ENCODE measurements at places on chromosomes 3 and 15.

- DNase-seq: no peak
Observed at GRCh38 chr3:197841789-197842188, 50.7 kb downstream of the LRCH3 start.

GRCh38 chr15:52252781-52253180 lies 42.8 kb downstream of the MYO5C start:
- no peak for DNase-seq

DNA sequence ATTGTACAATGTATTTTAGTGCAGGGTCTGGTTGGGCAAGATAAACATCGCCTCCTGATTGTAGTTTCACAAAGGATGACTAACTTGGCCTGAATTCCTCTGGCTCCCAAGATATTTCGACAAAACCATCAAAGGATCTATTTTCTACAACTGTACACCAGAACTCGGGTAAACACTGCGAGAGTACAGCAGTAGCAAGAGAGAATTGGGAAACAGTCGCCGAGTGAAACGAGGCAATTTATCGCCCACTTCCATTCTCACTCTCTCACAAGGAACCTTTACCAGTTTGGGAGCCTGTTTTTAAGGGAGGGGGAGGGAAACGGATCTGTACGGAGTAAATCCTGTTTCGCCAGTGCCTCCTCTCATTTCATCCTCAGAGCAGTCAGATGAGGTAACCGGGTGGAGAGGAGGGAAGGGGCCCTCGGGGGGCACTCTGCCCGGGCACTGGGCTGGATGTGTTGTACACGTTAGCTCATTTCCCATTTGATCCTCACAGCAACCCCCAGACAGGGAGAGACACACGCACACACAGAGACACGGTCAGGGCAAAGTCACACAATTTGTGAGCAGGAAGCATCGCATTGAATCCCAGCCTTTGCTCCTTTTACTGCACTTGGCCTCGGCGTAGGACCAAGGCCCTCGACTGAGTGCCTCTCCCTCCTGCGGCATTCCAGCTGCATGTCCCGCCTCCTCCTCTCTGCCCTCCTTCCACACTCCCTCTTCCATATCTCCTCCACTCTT lies 120.1 kb downstream of the LIPC start:
- DNase-seq: no peak

DNA sequence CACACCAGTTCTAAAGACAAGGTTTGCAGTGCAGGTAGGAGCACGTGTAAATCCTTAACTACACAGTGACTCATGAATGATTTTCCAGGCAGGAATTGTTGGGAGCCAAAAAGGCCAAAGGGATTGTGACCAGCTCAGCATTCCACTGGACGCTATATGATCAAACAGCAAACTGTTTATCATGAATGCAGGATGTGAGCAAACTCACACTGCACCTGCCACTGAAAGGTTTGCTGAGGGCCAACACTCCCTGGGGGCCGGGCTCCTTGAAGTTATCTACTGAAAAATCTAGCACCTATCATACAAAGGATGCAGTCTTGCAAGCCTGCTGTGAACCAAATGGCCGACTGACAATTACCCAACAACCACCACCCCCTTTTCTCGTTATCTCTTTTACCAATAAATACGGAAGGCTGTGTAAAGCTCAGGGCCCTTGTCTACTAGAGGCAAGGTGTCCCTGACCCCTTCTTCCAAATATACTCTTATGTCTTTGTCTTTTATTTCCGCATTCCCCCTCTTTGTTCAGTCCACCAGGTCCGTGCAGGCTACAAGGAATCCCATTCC lies 11.5 kb upstream of the DNASE1L3 start:
- DNase-seq: no peak

GRCh38 chr3:186290796-186291195 lies 71.2 kb downstream of the DGKG start:
- no peak for DNase-seq

GRCh38 chr3:123325766-123326256 lies 123.1 kb downstream of the ADCY5 start:
- no peak for DNase-seq

- DNase-seq: peak; percentile 26
Observed at GRCh38 chr15:65832549-65833364, 36.5 kb upstream of the RAB11A start.

- DNase-seq: no peak
Observed at GRCh38 chr3:100838157-100838556, 128.9 kb downstream of the TFG start.

- DNase-seq: no peak
Observed at GRCh38 chr3:41163421-41163820, 35.9 kb upstream of the CTNNB1 start.

DNA sequence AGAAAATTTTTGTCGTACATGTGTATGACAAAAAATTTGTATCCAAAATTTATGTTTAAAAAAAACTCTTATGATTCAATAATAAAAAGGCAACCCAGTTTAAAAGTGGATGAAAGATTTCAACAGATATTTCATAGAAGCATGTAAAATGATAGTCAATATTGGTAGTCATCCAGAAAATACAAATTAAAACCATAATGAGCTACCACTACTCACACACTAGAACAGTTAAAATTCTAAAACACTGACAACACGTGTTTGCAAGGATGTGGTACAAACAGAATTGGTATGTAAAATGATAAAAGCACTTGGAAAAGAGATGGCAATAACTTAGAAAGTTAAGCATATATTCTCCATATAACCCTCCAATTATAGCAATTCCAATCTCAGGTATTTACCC lies 303.0 kb upstream of the NR2F2 start:
- no peak for DNase-seq

DNA sequence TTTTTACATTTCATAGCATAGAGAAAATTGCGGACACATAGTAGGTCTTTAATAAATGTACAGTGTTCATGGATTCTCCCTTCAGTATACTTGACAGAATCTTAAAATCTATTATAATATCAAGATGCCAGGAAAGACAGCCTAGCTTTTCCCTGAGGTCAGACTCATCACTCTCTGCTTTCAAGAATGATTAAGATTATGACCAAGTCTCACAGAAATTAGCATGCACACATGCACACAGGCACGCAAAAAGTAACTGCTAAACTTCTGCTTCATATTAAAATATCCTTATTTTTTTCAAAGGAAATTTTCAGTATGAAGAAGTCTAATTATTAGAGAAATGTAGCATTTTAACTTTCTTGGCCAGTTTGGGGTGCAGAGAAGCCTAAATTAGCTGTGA lies 493.8 kb upstream of the NECTIN3 start:
- DNase-seq: no peak

DNA sequence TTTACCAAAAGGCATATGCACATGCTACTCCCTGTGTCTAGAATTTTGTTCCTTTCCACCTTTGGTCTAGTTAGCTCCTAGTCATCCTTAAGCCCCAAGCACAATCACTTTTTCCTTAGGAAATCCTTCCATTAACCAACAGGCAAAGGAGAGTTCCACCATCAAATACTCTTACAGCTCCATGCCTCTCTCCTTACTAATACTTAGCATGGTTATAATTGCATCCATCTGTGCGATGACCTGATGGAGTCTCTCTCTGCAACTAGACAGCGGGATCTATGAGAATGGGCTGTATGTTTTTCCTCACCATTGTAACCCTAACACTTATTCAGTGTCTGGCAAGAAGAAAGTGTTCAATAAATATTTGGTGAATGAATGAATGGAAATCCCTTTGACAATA lies 69.3 kb upstream of the SMAD3 start:
- DNase-seq: no peak

- no peak for DNase-seq
Observed at GRCh38 chr3:160259589-160259988, 34.4 kb downstream of the C3orf80 start.

DNA sequence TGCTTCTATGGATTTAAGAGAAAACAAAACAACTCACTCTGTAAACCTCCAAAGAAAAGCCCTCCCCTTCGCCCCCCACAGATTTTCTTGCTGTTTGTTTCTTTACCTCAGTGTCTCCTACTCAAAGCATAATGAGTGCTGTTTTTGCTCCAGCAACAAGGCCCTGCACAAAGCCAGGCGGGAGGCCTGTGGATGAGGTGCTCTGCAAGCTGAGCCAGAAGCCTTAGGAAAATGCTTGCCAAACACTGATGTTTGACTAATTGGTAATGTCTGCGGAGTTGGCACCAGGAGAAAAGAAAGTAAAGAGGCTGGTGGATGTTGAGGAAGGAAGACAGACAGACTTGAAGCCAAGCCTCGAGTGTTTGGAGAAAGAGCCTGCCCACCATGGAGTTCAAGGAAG lies 99.7 kb downstream of the RARB start:
- DNase-seq: no peak

DNA sequence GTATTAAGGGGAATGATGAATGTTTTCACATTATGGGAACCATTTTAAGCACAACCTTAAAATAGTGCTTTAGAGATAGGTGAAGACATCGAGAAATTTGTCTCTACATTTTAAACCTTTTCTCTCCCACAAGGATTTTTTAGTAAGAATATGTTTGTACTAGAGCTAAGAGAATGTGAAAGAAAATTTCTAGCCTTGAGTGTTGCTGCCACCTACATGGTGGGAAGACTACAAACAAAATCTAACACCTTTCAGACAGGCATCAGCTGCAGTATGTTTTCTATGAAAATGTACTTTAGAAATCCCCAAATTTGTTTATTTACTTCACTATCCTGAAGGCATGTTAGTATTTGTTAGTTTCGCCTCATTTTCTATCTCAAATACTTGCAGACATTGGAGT lies 247.4 kb downstream of the WDR72 start:
- DNase-seq: no peak

GRCh38 chr15:47516972-47517371 lies 200.3 kb upstream of the SEMA6D start:
- DNase-seq: no peak

- no peak for DNase-seq
Observed at GRCh38 chr3:102570511-102570910, 135.7 kb downstream of the ZPLD1 start.

DNA sequence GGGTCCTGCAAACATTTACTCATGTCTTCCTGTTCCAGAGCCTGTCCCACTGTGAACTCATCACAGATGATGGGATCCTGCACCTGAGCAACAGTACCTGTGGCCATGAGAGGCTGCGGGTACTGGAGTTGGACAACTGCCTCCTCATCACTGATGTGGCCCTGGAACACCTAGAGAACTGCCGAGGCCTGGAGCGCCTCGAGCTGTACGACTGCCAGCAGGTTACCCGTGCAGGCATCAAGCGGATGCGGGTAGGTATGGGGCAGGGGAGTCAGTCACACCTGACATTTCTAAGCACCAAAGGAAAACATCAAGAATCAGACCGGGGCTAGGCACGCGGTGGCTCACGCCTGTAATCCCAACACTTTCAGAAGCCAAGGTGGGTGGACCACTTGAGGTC lies 56.3 kb downstream of the UBP1 start:
- DNase-seq: no peak

- no peak for DNase-seq
Observed at GRCh38 chr15:47422881-47423665, 294.2 kb upstream of the SEMA6D start.

DNA sequence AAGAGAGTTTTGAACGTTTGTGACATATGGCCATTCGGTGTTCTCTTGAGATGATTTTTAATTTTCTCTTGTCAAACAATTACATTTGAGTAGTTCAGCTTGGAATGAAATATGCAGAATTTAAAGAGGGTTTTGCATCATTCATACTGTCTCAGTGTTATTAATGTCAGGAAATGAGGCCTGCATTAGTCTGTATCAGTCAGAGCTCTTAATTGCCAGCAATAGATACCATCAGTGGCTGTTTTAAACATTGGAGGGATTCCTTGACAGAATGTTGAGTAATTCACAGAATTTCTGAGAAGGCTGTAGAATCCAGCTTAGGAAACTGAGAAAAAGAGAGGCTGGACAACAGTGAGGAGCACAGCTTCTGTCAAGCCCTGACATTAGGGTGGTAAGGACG lies 722.0 kb downstream of the NR2F2 start:
- DNase-seq: no peak

DNA sequence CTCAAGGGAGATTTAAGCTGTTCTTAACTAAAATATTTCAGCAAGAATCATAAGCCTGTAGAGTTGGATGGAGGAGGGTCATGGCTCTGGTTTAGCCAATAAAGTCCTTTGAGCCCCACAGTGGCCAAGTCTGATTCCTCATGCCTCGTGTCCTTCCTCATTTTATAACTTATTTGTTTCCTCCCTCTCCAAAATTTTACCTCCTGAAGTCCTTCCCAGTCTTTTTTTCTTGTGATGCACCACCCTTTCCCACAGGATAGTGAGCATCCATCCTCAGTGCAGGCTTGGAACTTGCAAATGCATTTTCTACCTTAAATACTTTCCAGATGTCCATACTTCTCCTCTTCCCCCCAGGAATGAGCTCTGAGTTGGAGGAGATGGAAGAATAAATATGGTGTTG lies 162.7 kb upstream of the AGTR1 start:
- DNase-seq: no peak

DNA sequence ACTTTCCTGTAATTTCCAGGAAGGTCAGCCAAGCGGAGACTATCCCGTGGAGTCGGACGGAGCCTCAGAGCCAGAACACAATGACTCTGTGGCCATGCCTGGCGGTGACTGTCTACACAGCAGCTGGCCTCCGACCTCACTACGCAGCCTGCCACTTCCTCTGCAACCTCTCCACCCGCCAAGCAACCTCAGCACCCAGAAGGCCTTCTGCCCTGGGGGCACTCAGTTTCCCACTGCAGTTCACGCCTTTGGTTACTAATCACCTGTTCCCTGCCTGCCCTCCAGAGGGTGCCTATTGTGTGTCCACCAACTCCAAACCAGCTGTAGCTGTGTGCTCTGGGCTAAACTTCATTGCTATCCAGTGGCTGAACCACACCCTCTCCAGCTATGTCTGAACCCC lies 44.0 kb downstream of the TM2D3 start:
- DNase-seq: no peak

DNA sequence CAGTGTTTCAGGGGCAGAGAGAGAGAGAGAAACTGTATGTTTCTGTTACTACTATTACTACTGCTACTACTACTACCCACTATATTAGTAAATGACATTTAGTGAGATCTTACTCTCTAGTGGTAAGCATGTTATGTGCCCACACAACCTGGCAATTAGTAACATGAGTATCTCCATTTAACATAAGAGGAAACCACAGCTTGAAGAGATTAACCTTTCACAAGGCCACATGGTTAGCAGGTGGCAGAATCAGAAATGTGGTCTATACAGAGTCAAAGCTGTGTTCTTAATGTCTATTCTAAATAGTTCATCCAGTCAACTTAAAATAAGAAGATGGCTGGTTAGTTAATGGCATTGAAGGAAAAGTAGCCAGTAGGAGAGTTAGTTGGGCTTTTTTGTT lies 961.6 kb downstream of the MCTP2 start:
- DNase-seq: no peak

DNA sequence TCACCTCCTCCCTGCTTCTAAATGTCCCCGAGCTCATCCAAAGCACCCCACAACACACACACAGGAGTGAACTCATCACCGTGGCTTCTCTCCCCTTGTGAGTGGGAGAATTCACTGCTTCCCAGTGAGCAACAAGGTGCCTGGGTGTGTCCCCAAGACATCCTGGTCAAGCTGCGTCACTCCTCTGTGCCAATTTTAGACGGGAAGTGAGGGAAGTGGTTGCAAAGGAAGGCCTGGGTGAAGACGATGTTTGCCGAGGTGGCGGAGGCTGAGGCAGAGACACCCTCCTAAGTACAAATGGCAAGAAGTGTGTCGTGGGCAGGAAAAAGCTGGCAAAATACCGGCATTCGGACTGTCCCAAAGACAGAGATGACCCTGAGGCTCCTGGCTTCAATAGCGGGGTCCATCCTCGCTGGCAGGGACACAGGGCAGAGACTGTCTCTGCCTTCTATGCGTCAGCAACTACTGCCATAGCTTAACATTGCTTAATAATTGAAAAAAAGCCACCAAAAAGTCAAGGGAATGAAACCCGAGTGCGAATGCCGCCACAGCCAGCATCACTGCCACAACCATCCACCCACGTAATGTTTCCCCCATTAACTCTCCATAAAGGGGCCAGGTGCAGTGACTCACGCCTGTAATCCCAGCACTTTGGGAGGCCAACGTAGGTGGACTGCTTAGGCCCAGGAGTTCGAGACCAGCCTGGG lies 72.8 kb downstream of the VGLL4 start:
- no peak for DNase-seq

All from stimulated activated CD4-positive, alpha-beta T cell treated with anti-CD3 and anti-CD28 coated beads, Interleukin-12 subunit alpha, Interleukin-12 subunit beta, amount 100 ng/mL, for 24 hours (primary cell).